Glutamatergic neuron (in vitro differentiated cells): ENCODE measurements at places on chromosomes 5 and 9.

GRCh38 chr5:127934791-127935256 lies 148.7 kb upstream of the SLC12A2 start:
- H3K27me3 ChIP-seq = peaks cover 3% of the 10 kb centered on the region
- H3K27ac ChIP-seq = no peak overlapping the region
- H3K36me3 ChIP-seq = peaks cover 6% of the 10 kb centered on the region

GRCh38 chr5:93117751-93118531 lies 463.1 kb downstream of the NR2F1-AS1 start:
- no peaks in the 10 kb centered on the region for H3K36me3 ChIP-seq
- H3K4me1 ChIP-seq = peaks cover 4% of the 10 kb centered on the region
- no peak overlapping the region for H3K27ac ChIP-seq
- H3K4me3 ChIP-seq = no peak overlapping the region
- DNase-seq = no peak
- H3K27me3 ChIP-seq = no peaks in the 10 kb centered on the region

GRCh38 chr9:75657015-75657414 lies 233.5 kb upstream of the PCSK5 start:
- no peak for DNase-seq
- H3K27ac ChIP-seq = no peak overlapping the region
- no peak overlapping the region for H3K4me3 ChIP-seq
- H3K27me3 ChIP-seq = no peaks in the 10 kb centered on the region

GRCh38 chr9:107539427-107540163 lies 50.0 kb upstream of the KLF4 start:
- no peaks in the 10 kb centered on the region for H3K4me1 ChIP-seq
- H3K27me3 ChIP-seq = no peaks in the 10 kb centered on the region
- DNase-seq = no peak
- no peaks in the 10 kb centered on the region for H3K36me3 ChIP-seq

DNA sequence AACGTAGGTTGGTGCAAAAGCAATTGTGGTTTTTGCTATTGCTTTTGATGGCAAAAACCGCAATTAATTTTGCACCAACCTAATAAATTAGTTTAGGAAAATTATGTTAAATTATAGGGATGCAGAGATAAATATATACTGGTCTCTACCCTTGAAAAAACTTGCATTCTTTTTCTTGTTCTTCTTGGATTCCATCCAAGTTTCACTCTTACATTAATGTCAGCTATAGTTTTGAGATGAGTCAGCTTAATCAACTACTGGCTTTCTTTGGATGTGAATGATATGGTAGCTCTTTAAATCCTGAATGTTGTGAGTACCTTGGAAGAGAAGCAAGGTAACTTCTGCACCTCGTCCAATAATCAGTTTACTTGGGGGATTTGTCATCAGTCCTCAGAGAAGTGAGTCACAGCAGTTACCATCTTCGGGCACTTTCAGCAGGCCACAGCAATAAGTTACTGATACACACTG lies 549.0 kb upstream of the ZNF608 start:
- H3K27ac ChIP-seq = no peak overlapping the region
- no peak overlapping the region for H3K4me3 ChIP-seq
- H3K27me3 ChIP-seq = peaks cover under 1% of the 10 kb centered on the region
- H3K4me1 ChIP-seq = peaks cover 5% of the 10 kb centered on the region
- H3K36me3 ChIP-seq = no peaks in the 10 kb centered on the region

GRCh38 chr9:28032268-28032590 lies 458.9 kb upstream of the C9orf72 start:
- no peak overlapping the region for H3K27ac ChIP-seq
- no peaks in the 10 kb centered on the region for H3K27me3 ChIP-seq
- no peaks in the 10 kb centered on the region for H3K36me3 ChIP-seq
- peaks cover 33% of the 10 kb centered on the region for H3K4me1 ChIP-seq

DNA sequence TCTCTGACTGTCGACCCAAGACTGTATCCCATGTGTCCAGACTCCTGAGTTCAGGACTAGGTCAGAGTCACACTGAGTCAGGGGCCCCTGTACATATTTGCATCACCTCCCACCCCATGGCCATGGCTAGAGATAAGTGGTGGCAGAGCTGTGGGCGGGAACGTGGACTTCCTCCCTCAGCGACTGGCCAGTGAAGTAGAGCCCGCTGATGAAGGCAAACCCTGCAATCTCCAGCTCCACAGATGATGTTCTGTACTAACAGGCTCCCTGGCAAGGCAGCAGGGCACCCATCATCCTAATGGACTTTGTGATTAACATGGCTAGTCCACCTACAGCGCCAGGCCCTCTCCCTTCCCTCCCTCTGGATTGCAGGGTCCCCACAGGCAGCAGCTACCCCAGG lies 110.5 kb upstream of the LRRTM2 start:
- H3K27ac ChIP-seq = peak overlapping the region; percentile 44
- DNase-seq = no peak
- H3K36me3 ChIP-seq = no peaks in the 10 kb centered on the region
- peaks cover 4% of the 10 kb centered on the region for H3K27me3 ChIP-seq
- no peak overlapping the region for H3K4me3 ChIP-seq

DNA sequence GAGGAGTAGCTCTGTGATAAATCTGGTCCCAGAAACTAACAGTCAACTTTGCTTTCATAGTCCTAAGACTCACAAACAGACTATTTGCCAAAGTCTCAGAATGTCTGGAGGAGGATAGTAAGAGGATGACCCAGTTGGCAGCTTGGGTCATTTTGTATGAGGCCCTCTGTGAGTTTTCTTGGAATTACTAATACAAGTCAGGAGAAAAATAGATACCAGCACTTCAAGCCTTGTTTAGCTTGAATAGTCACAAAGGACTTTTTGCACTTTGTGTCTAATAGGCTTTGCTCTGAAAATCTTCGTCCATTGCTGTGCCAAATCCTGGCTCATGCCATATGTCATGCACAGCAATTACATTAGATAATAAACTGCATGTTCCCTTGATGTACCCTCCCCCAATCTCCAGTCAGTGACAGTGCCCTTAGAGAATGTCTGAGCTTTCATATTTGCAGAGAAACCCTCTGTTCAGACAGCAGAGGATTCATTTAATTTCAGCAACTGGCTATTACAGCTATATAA lies 612.8 kb downstream of the CSNK1G3 start:
- no peak for DNase-seq
- H3K36me3 ChIP-seq = no peaks in the 10 kb centered on the region
- peak overlapping the region; percentile 60 for H3K27ac ChIP-seq

GRCh38 chr9:121858788-121859187 lies 207.4 kb downstream of the DAB2IP start:
- no peak overlapping the region for H3K27ac ChIP-seq
- no peaks in the 10 kb centered on the region for H3K27me3 ChIP-seq
- H3K4me3 ChIP-seq = no peak overlapping the region
- DNase-seq = no peak
- no peaks in the 10 kb centered on the region for H3K36me3 ChIP-seq

DNA sequence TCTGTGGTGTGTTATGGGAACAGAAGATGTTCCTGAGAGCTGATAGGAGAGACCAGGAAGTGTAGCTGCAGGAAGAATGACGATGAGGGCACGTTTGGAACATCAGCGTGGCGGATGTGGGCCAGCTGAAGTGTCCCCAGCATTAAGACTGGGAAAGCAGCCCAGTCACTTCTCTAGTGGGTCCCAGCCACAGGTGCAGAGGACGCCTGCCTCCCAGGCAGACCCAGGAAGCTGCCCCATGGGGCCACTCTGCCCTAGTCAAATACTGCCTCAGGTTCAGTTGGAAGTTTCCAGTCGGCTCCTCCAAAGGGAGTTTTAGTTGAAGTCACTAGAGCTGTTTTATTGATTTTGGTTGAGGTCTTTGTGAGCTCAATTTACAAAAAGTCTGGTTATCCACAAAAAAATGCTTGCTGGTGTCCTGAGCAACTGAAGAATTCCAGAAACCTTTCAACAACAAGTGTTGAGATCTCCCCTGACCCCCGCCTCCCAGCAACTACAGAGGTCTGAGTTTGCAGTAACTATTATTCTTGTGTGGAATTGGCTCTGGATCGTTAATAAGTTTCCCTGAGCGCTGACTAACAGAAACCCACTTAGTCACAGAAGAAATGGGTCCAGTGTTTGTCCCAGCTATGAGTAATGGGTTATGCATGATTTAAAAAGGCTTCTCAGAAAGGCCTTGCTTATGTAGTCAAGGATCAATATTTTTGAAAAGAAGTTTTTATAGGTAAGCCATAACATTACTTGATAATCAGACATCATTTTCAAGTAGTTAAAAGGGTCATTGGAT lies 294.1 kb downstream of the FANCC start:
- H3K4me3 ChIP-seq = no peak overlapping the region
- no peak for DNase-seq
- peaks cover 15% of the 10 kb centered on the region for H3K4me1 ChIP-seq

DNA sequence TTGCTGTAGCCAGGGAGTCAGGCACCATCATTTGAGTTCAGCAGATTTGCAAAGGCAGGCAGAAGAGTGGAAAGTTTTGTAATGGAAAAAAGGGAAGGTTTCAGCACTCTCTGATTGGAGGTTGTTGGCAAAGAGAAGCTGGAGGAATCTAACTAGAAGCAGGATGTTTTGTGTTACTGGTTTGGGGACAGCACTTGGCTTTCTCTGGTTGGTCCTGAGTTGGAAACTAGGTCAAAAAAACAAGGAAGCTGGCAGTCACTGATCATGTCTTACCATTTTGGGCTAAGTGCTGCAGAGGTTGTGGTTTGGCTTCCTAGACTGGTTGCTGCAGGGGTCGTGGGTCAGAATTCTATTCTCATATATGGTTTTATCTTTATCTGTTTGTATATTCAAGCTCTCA lies 189.8 kb downstream of the DRD1 start:
- no peak overlapping the region for H3K4me3 ChIP-seq
- H3K27me3 ChIP-seq = peaks cover 2% of the 10 kb centered on the region
- no peaks in the 10 kb centered on the region for H3K4me1 ChIP-seq

- no peak overlapping the region for H3K27ac ChIP-seq
- H3K4me1 ChIP-seq = no peaks in the 10 kb centered on the region
- DNase-seq = no peak
- peaks cover 3% of the 10 kb centered on the region for H3K36me3 ChIP-seq
- no peak overlapping the region for H3K4me3 ChIP-seq
- H3K27me3 ChIP-seq = peaks cover 3% of the 10 kb centered on the region
Measured at GRCh38 chr9:112064871-112065270, 110.2 kb downstream of the SUSD1 start.

GRCh38 chr5:146873186-146873917 lies 5.2 kb downstream of the PPP2R2B start:
- H3K4me3 ChIP-seq = no peak overlapping the region
- peaks cover 4% of the 10 kb centered on the region for H3K27me3 ChIP-seq
- H3K27ac ChIP-seq = no peak overlapping the region
- H3K4me1 ChIP-seq = peaks cover 8% of the 10 kb centered on the region
- no peaks in the 10 kb centered on the region for H3K36me3 ChIP-seq

GRCh38 chr9:27059907-27060306 lies 49.1 kb upstream of the TEK start:
- DNase-seq = no peak
- H3K27ac ChIP-seq = no peak overlapping the region

- no peak overlapping the region for H3K27ac ChIP-seq
- no peak for DNase-seq
- peaks cover 55% of the 10 kb centered on the region for H3K36me3 ChIP-seq
- peaks cover 30% of the 10 kb centered on the region for H3K4me1 ChIP-seq
Measured at GRCh38 chr9:23615569-23615968, 210.5 kb downstream of the ELAVL2 start.

DNA sequence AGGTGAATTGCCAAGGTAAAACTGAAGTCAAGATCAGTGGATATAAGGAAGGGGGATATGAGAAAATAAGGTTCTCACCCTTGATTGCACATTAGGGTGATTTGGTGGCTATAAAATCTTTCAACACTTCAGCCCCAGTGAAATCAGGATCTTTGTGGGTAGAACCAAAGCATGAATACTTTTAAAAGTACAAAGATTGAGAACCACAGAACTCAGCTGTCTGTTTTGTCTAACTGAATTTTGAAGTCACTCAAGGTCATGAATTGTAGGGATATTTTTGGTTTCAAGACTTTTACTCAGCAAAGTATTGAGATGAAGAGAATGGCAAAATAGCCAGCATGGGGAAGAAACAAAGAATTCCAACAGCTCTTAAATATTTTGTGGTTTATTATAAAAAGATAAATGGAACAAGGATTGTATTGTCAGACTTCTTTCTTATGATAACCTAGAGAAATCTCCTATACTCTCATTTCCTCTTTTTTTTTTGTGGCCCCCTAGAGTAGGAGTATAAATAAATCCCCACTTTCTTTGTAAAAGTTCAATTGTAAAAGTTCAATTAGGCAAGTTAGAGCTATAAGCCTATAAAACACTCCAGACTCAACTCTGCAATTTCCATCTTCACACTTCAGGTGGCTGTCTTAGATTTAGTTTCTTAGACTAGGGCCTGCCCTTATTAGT lies 272.9 kb downstream of the PDE4D start:
- no peaks in the 10 kb centered on the region for H3K27me3 ChIP-seq
- H3K4me3 ChIP-seq = no peak overlapping the region
- no peaks in the 10 kb centered on the region for H3K4me1 ChIP-seq
- no peak for DNase-seq

GRCh38 chr5:179331591-179332375 lies 13.5 kb downstream of the ADAMTS2 start:
- H3K4me3 ChIP-seq = no peak overlapping the region
- DNase-seq = no peak
- H3K27me3 ChIP-seq = peaks cover 8% of the 10 kb centered on the region
- no peak overlapping the region for H3K27ac ChIP-seq

GRCh38 chr5:10702911-10703491 lies 58.0 kb downstream of the DAP start:
- no peak overlapping the region for H3K4me3 ChIP-seq
- H3K27ac ChIP-seq = no peak overlapping the region
- peaks cover 1% of the 10 kb centered on the region for H3K27me3 ChIP-seq
- peaks cover 9% of the 10 kb centered on the region for H3K4me1 ChIP-seq
- no peaks in the 10 kb centered on the region for H3K36me3 ChIP-seq
- DNase-seq = no peak

DNA sequence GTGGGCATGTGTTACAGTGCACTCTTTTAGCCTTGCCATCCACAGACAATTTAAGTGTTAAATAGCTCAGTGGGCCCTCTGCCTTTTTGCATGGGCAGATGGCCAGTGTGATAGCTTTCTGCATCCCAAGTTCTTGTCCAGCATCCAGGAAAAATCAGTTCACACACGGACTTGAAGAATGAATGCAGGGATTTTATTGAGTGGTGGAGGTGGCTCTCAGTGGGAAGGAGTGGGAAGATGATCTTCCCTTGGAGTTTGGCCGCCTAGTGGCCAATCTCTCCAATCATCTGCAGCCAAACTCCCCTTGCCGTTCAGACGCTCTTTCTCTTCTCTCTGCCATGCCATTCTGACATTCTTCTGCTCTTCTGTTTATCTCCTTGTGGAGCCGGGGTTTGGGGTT lies 322.4 kb upstream of the GRAMD2B start:
- peaks cover 14% of the 10 kb centered on the region for H3K4me1 ChIP-seq
- H3K27ac ChIP-seq = no peak overlapping the region
- peaks cover 7% of the 10 kb centered on the region for H3K36me3 ChIP-seq
- H3K27me3 ChIP-seq = peaks cover 4% of the 10 kb centered on the region
- peak; percentile 26 for DNase-seq

DNA sequence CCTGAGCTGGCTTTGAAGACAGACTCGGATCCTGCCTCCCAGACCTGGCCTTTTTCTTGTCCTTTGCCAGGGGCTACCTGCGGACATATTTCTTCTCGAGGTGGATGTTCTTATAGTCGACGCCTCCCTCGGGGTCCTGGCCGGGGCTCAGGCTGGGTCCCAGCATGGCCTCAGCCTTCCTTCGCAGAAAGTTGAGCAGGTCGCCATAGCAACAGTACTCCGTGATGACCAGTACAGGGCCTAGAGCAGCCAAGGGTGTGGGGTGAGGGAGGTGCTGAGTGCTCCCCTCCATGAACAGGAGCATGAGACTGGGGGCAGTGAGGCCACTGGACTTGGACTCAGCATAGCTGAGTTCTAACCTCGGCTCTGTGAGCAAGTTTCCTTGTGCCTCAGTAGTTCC lies 26.7 kb downstream of the CSF1R start:
- no peak overlapping the region for H3K27ac ChIP-seq
- peaks cover 2% of the 10 kb centered on the region for H3K27me3 ChIP-seq
- no peak overlapping the region for H3K4me3 ChIP-seq
- no peaks in the 10 kb centered on the region for H3K36me3 ChIP-seq

- no peak overlapping the region for H3K27ac ChIP-seq
- H3K4me3 ChIP-seq = no peak overlapping the region
- peaks cover 10% of the 10 kb centered on the region for H3K36me3 ChIP-seq
- H3K4me1 ChIP-seq = no peaks in the 10 kb centered on the region
Measured at GRCh38 chr9:113719919-113720318, 156.2 kb upstream of the ZNF618 start.
